ENCODE measurements at places on chromosomes 7 and 10.
A peak's percentile ranks its signal among the peaks of the same experiment; 100 is the strongest.

GRCh38 chr10:70856454-70856853, 31.9 kb downstream of the PCBD1 start:
- DNase-seq: no peak

DNA sequence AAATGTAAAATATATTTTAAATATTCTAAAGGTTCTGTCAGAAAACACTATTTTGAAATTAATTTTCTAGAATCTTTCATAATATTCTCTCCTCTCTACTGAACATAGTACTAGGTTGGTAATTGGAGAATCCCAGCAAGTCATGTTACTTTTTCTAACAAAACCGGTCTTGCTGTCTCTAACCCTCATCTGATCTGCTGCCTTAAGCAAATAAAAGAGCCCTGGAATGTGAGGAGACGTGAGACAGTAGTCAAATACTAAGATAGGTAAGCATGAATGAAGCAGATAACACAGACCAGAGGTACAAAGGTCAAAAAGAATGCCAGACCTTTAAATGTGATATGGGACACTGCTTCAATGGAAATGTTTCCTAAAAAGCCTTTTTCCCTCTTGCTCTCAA, 462.4 kb upstream of the NUPR2 start:
- no peak for DNase-seq

- DNase-seq: peak; percentile 94
Observed at GRCh38 chr10:88385601-88386203, 197.4 kb downstream of the RNLS start.

GRCh38 chr7:128874140-128875031, 11.7 kb downstream of the ATP6V1F start:
- no peak for DNase-seq

DNA sequence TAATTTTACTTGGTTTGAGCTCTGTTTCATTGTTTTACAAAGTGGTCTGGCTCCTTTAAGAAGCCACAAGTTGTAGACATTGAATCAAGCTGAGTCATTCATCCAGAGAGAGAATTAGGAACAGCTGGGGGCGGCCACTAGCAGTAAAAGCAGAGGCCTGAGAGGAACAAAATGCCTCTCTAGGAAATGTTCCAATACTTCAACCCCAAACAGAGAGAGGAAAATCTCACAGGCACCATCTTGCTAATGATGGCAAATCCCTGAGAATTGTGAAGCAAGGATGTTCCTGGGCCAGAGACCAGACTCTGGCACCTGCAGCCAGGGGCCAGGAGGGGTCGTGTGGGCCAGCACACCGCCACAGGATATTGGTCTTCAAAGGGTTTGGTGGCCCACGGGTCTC, 26.5 kb upstream of the TRIL start:
- DNase-seq: no peak

Measured in DND-41 (cell line).